Bronchial epithelial cell (primary cell): ENCODE measurements at places on chromosomes 12 and 14. TPM values are rescaled to one million over a fixed set of nuclear protein-coding genes. Genes with fewer than 3 reads are reported as not detected.

- no peak for DNase-seq
These were observed 105.3 kb downstream of the PRKD1 start for GRCh38 chr14:29822430-29822709.

GRCh38 chr14:29857551-29857950 is 70.1 kb downstream of the PRKD1 start:
- DNase-seq, result no peak

DNA sequence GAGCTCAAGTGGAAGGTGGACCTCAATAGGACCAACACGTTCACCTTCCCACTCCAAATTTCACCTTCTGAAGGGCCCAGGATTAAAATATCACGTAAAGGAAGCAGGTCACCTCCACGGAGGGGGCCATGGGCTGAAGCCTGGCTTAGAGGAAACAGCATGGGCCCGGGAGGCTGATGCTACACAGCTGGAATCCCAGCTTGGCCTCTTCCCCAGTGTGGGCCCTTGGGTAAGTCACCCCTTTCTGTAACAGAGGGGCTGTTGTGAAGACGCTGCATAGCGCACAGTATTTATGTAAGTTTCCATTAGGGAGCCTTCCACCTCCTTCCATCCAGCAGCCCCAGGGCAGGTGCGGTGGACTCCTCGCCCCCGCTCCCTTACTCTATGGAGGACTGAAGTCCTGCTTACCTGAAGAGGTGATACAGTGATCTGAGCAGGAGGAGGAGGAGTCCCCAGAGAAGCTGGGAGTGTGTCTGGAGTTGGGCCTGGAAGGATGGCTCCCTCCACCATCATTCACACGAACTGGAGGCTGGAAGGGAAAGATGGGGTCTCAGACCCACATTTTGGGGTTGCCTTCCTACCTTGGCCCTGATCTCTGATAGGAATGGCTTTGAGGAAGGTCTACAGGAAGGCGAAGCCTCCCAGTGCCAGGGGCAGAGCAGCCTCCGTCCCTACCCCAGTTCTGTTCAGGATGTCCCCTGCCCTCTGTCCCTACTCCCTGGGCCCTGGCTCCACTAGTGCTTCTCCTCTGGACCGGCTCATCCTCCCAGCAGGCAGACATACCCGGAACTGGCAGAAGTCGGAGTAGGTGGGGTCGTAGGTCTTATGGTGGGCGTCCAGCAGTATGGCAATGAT is 37.2 kb upstream of the HDAC7 start:
- no peak for DNase-seq

GRCh38 chr12:2317772-2318171 is 265.0 kb downstream of the CACNA1C start:
- no peak for DNase-seq

GRCh38 chr14:40855343-40855742 is 751.3 kb upstream of the LRFN5 start:
- DNase-seq, result no peak

DNA sequence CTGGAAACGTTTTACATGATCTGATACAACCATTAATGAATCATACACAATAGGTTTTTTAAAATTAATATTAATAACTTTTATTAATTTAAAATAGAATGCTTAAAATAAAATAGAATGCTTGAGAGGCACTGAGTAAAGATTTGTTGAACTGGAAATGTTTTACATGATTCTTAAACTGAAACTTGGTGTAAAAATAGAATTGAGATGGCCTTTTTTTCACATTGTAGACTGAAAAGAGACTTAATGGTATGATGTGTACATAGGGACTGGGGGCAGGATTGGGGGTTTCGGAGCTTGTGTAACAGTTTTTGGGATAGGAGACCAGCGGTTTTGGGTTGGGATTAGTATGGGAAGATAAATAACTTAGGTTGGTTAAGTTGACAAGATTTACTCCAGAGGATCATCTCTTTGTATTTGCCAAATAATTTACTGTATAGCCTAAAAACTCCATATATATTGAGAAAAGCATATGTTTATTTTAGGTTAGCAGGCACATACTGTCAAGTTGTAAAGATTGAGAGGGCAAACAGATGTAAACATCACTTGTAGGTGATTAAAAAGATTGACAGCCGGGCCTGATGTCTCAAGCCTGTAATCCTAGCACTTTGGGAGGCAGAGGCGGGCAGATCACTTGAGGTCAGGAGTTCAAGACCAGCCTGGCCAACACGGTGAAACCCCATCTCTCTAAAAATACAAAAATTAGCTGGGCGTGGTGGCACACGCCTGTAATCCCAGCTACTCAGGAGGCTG is 2.0 kb upstream of the ZNF410 start:
- no peak for DNase-seq

GRCh38 chr14:57480051-57480450 is 13.6 kb downstream of the CCDC198 start:
- DNase-seq, result no peak

DNA sequence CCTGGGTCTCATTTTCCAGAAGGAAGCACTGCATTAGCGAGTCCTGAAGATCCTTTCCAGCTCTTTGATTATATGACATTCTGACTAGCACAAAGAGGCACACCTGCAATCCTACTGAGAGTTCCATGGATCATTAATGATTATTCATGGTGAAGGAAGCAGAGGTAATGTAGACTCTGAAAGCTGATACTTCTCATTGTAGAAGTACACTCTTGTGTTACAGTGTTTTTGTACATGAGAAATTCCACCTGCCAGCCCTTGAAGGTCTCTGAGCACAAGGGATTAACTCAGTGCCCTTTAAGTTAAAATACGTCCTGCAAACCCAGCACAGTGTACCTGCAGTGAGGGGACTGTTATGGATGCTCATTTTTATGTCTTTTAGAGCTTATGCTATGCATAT is 558.8 kb upstream of the FBXO33 start:
- DNase-seq, result no peak

DNA sequence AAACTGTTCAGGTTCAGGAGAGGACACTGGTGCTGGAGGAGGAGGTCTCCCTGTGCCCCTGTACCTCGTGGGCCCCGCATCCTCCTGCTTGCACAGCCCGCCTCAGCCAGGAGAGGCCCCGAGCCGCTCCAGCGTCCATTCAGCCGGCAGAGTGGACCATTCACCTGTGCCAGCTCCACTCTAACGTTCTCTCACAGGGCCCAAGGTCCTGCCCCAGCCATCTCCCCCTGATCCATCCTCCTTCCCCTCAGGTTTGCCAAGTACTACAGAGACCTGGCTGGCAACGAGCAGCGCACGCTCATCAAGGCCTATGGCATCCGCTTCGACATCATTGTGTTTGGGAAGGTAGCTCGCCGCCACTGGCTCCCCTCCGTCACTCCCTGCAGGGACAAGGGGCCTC is 22.2 kb downstream of the P2RX4 start:
- DNase-seq, result no peak

DNA sequence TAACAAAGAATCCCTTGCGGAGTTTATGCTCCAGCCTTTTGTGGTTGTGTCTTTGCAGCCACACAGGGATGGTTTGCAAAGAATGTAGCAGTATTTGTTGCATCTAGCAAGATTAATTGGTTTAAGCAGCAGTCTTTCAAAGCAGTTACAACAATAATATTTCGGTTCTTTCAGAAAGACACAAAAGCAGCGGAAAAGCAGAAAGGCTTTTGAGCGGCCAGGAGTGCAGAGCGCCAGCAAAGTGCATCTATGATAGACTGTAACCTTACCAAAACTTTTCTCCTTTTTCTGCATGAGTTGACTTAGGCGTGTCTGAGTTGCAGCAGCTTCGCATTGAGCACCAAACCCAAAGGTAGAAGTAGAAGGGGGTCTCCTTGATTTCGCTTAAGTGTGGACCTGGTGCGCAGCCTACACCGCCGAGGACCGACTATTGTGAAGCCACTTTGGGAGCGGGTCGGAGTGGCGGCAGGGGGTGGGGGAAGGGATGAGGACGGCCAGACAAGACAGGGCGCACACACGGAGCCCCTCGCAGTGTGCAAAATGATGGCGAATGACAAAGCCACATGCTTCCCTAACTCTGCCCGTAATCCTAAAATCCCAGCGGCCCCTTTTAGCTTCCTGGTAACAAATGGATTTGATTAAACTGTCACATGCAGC is 1.2 kb downstream of the LMO3 start:
- DNase-seq, result peak; percentile 38

DNA sequence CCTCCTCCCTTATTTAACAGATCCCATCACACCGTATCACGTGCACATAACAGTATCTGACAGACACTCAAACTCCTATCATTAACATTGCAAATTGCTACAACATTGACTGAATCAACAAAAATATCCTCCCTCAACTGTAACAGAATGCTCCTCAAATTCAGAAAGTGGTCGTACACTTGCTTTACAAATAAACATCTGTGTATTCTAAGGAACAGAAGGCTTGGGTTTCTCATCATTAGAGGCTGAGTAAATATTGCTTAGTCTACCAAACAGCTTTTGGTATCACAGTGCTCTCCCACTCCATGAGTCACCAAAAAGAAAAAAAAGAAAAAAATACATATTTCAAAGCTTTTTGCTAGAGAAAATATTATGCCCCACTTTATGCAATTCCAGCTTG is 23.9 kb downstream of the FERMT2 start:
- DNase-seq, result peak; percentile 59

The DHRS2 gene
- not detected in 2 replicates for total RNA-seq

The DIO3 gene
- total RNA-seq, result not detected in 2 replicates

The RBP5 gene
- total RNA-seq, result not detected in 2 replicates

The CCDC177 gene
- total RNA-seq, result not detected in 2 replicates

The ANG gene
- total RNA-seq, result 2.4 and 2.9 TPM in 2 replicates

The PTPN21 gene
- 6.1 and 7.6 TPM in 2 replicates for total RNA-seq

The PAX9 gene
- 9.7 and 18.4 TPM in 2 replicates for total RNA-seq
